ENCODE measurements at places on chromosomes 6 and 20. TPM values are rescaled to one million over a fixed set of nuclear protein-coding genes. Genes with fewer than 3 reads are reported as not detected.

STMND1 gene
- total RNA-seq = 1.8 TPM

DNA sequence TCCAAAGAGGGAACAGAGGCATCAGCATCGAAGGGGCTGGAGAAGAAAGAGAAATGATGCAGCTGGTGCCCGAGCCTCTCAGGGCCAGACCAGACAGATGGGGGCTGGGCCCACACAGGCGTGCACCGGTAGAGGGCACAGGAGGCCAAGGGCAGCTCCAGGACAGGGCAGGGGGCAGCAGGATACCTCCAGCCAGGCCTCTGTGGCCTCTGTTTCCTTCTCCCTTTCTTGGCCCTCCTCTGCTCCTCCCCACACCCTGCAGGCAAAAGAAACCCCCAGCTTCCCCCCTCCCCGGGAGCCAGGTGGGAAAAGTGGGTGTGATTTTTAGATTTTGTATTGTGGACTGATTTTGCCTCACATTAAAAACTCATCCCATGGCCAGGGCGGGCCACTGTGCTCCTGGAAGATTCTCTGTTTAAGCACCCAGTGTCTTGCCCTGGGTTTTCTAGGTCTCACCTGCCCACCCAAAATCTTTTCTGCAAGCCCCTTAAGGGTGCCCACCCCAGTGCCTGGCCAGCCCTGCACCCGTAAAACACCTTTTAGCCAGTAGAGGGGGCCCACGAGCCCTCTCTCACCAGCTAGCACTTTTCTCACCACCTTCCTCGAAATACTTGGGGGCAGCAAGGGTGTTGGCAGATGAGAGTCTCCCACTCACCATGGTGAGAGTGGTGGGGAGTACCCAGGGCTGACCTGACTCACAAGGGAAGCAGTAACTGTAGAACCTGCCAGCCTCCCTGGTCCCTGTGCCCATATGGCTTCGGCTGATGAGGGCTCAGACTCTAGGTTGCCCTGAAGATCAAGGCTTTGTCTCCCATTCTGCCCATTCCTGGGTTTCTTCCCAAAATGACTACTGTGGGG is 35.7 kb upstream of the ID1 start:
- DNase-seq = peak; percentile 74

- no peak for DNase-seq
Measured at GRCh38 chr6:39426073-39426456, 103.6 kb upstream of the KCNK16 start.

DNA sequence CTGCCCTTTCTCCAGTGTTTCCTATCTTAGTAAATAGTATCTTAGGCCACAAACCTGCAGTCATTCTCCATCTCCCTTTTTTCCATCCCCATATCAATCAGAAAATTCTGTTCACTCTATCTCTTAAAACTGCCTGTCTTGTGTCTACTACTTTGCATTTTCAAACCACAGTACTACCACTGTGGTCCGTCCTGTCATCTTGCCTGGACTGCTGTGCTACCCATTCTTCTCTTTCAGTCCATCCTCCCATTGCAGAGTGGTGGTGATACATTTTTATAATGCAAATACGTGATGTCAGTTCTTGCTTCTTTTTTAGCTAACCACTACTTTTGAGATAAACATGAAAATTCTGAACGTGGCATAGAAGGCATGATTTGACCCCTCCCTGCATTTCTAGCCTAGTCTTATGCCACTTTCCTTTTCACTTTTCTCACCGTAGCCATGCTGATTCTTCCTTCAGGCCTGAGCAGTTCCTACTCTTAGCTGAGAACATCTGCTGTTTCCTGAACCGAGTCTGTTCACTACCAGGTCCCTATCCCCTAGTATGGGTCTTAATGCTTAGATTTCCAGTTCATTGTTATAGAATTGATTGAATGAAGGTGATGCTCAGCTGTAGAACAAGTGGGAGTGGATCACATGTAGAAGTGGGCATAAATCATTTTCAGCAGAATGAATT is 13.8 kb downstream of the TBPL1 start:
- no peak for DNase-seq

- peak; percentile 67 for DNase-seq
Measured at GRCh38 chr20:43570496-43570895, 11.7 kb downstream of the SGK2 start.
